ENCODE measurements at places on chromosomes 4 and X.

- no peak for DNase-seq
These were observed 44.7 kb upstream of the BEX4 start for GRCh38 chrX:103170216-103170615.

DNA sequence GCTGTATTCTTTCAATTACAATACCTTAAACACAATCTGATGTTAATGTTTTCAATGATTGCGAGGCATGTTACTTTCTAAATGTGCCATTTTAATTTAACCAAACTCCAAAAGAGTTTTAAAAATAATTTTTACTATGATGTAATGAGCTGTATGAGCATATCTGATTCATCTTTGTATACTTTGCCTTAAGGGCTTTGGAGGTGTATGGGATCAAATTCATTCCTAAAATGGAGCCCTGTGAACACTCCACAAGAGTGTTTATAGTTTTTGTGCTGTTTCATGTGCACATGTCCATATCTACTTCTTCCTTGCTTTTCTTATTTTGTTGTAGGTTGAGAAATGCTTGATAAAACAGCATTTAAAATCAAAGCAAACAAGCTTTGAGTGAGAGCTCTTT lies 82.4 kb downstream of the ATP10D start:
- DNase-seq = no peak

DNA sequence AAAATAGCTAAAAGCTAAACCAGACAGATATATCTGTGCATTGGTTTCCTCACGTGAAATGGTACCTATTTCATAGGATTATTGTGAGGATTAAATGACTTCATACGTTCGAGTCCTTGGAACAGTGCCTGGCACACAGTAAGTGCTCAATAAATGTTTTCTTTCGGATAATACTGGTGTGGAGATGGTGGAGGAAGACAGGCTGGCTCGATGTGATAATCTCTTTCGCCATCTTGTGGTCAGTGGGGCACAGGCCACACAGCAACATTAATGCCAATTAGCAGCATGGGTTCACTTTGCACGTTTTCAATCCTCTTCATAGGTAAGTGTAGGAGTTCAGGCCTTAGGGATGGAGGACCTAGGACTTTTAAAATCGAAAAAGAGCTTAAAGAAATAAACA lies 9.3 kb downstream of the PAGE4 start:
- no peak for DNase-seq

DNA sequence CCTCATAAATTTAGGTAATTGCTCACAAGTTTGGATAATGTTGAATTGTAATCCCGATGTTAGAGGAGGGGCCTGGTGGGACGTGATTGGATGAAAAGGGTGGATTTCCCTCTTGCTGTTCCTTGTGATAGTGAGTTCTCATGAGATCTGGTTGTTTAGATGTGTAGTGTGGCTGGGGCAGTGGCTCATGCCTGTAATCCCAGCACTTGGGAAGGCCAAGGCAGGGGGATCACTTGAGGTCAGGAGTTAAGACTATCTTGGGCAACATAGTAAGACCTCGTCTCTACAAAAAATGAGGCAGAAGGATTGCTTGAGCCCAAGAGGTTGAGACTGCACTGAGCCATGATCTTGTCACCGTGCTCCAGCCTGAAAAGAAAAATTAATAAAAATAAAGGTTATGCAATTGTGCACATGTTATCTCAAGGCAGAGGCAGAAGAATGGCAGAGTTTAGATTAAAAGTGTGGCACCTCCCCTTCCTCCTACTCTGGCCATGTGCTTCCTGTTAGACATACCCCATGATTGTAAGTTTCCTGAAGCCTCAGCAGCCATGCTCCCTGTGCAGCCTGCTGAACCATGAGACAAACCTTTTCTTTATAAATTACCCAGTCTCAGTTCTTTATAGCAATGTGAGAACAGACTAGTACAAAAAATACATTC lies 36.5 kb downstream of the ERVMER34-1 start:
- no peak for DNase-seq

DNA sequence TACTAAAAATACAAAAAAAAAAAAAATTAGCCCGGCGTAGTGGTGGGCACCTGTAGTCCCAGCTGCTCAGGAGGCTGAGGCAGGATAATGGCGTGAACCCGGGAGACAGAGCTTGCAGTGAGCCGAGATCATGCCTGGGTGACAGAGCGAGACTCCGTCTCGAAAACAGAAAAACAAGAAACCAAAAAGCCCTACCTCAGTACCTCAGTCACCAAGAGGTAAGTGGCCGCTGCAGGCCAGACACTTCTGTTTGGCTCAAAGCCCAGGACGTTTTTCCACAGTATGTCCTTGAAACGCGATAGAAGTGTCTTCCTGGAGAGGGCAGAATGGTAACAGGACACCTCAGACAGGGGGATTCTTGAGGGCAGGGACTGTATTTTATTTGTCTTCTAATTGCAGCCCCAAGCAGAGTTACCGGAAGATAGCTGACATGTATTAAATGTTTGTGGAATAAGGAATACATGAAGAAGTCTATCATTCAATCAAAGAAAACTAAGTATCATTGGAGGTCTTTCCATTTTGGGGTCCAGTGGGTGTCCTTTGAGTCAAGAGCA lies 63.6 kb downstream of the CLNK start:
- no peak for DNase-seq

DNA sequence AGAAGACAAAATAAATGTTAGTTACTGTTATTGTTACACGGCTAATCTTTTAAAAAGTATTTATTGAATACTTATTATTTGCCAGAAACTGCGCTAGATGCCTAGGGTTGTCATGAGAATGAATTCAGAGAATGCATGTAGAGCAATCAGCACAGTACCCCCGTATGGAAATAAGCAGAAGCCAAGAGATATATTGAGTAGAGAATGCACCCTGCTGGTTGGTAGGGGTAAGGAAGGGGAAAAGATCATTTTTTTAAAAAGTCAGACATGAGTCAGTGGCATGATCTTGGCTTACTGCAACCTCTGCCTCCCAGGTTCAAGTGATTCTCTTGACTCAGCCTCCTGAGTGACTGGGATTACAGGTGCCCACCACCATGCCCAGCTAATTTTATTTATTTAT lies 13.1 kb upstream of the DRP2 start:
- no peak for DNase-seq

DNA sequence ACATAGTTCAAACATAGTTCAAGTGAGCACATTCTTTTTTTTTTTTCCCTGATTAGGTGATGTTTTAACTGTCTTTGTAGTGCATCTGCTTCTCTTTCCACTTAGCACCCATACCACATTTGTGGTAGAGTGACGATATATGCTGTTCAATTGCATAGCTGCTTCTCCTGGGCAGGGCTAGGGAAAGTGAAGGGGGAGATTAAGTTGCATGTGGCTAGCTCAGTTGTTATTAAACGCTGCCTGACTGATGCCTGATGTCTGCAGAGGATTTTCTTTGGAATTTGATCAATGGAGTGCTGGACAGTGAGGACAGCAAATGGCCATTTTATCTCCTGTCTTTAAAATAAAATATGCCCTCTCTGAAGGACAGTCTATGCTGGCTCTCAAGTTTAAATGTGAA lies 63.7 kb downstream of the ANK2 start:
- no peak for DNase-seq
